Heart right ventricle (tissue), 16 donors: ENCODE measurements at places on chromosomes 4 and X. TPM values are rescaled to one million over a fixed set of nuclear protein-coding genes. Genes with fewer than 3 reads are reported as not detected.

RAB40A gene
- total RNA-seq: 0.35 TPM

- H3K4me1 ChIP-seq: no peaks in the 10 kb centered on the region
- no peak overlapping the region for H3K4me3 ChIP-seq
Measured at GRCh38 chr4:121794505-121795188, 6.5 kb upstream of the EXOSC9 start.

GRCh38 chr4:40909363-40909876, 159.7 kb downstream of the NSUN7 start:
- peaks cover 27% of the 10 kb centered on the region for H3K4me1 ChIP-seq
- no peak overlapping the region for H3K4me3 ChIP-seq
- no peak for DNase-seq

- H3K36me3 ChIP-seq: no peaks in the 10 kb centered on the region
- no peaks in the 10 kb centered on the region for H3K27me3 ChIP-seq
- DNase-seq: no peak
- H3K27ac ChIP-seq: peak overlapping the region; percentile 49
Measured at GRCh38 chr4:2413821-2414610, 4.4 kb downstream of the ZFYVE28 start.

GRCh38 chr4:169720529-169720928, 37.2 kb downstream of the HPF1 start:
- no peaks in the 10 kb centered on the region for H3K4me1 ChIP-seq
- peaks cover 55% of the 10 kb centered on the region for H3K36me3 ChIP-seq
- H3K27me3 ChIP-seq: no peaks in the 10 kb centered on the region
- no peak for DNase-seq

MPP1 gene
- total RNA-seq: 40.9 TPM

DNA sequence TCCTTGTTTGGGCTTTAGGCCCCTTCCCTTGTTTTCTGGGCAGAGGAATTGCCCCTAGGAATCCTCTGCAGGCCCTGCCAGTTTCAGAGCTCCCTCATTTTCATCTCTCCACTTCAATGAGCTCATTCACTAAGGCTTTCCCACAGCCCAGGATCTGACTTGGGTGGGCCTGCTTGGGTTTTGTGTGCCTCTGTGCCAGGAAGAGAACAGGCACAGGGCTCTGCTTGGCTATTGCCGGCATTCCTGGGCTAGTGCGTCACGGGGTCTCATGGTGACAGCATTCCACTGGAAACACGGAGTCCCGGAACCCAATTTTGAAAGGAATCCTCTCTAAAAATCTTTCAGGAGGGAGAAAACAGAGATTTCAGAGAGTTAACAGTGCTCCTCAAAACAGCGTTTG, 150.5 kb downstream of the VCX3A start:
- no peaks in the 10 kb centered on the region for H3K36me3 ChIP-seq
- H3K4me3 ChIP-seq: no peak overlapping the region
- no peak for DNase-seq
- H3K4me1 ChIP-seq: no peaks in the 10 kb centered on the region
- H3K27me3 ChIP-seq: no peaks in the 10 kb centered on the region

ZNF732 gene
- total RNA-seq: not detected

GRCh38 chrX:27728291-27728690, 79.5 kb upstream of the MAGEB10 start:
- no peaks in the 10 kb centered on the region for H3K27me3 ChIP-seq
- no peak for DNase-seq
- no peaks in the 10 kb centered on the region for H3K36me3 ChIP-seq
- no peak overlapping the region for H3K27ac ChIP-seq

DNA sequence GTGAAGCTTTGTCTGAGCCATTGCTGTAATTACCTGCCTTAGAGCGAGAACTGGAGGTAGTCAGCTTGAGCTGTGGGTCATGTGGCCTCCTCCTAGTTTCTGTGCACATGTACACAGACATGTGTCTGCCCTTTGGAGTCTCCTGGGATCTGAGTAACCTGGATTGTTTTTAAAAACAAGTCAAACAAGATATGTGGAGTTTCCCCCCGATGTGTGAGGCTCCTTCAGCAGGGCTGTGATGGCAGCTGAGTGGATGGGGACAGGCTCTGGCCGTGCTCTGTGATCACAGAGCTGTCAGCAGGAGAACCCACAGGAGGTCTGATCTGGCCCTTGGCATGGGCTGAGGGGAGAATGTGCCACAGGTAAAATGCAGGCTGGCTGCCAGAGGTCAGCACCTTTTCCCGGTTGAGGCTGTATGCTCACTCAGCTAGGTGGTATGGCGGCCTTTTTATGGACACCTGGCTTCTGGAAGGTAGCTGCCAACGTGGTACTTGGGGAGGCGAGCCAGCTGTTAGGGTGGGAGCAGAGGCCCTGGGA, 38.4 kb downstream of the NOP14 start:
- H3K27me3 ChIP-seq: no peaks in the 10 kb centered on the region
- H3K27ac ChIP-seq: no peak overlapping the region
- DNase-seq: no peak
- peaks cover 3% of the 10 kb centered on the region for H3K4me1 ChIP-seq
